ENCODE measurements at places on chromosomes 7 and 10.
A peak's percentile ranks its signal among the peaks of the same experiment; 100 is the strongest.

DNA sequence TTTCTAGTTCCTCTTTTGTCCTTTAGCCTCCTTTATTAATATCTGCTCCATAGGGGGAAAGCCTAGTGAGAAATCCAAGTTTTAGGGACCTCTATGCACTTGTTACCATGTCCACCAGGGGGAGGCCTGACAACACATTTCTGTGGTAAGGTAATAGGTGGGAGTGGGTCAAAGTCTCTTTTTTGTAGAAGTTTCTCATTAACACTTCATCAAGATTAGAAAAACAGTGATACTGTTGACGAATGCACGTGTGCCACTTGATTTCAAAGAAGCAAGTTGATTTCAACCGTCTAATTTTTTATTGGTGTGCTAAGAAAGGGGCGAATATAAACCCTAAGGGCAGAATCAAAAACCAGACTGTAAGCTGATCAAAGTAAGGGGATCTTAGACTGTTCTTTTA, 30.6 kb downstream of the CISD1 start:
- no peak for DNase-seq

- DNase-seq = no peak
Observed at GRCh38 chr7:111394891-111395290, 167.4 kb downstream of the IMMP2L start.

DNA sequence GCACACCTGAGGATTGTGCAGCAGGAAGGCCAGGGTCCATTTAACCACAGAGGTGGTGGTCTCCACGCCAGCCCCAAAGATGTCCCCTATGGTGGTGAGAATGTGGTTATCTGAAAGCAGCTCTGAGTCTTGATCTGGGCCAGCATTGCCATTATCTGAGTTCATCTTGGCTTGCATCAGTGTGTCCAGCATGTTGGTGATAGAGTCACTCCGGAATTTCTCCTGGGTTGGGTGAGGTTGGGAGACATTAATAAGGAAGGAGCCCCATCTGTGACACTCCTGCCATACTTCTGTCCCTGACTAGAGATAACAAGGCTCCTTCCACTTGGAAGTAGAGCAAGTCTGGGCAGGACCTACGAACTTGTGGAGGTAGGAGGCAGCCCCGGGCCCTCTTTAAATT, 4.2 kb downstream of the CYP17A1 start:
- no peak for DNase-seq

DNA sequence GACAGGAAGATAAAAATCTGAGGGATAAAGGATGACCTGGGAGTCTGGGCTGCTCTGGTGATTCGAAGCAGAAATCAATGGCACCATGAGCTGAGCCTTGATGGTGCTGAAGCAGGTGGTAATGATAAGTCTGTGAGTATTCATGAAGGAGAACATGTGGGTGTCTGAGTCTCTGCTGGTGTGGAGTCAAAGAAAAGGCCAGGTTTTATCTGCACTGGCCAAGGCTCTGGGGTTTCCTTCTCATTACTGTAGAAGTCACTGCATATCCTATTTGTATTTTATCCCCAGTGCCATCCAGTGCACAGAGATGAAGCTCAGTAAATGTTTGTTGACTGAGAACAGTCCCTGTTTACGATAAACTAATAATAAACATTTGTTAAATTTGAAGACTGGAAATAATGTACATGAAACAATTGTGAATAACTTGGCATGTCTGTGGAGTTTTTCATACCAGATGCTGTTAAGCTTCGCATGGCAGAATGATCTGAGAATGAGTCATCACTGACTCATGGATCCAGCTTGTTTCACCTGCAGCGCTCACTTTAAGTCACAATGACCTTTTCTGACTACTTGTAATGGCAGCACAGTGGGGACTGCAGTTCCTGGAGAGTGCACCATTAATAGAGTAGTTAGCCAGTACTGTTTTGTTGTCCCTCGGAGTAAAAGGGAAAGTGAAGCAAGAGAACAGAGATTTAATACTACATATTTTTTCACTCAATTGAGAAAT, 538.5 kb downstream of the HTR7 start:
- DNase-seq = no peak

DNA sequence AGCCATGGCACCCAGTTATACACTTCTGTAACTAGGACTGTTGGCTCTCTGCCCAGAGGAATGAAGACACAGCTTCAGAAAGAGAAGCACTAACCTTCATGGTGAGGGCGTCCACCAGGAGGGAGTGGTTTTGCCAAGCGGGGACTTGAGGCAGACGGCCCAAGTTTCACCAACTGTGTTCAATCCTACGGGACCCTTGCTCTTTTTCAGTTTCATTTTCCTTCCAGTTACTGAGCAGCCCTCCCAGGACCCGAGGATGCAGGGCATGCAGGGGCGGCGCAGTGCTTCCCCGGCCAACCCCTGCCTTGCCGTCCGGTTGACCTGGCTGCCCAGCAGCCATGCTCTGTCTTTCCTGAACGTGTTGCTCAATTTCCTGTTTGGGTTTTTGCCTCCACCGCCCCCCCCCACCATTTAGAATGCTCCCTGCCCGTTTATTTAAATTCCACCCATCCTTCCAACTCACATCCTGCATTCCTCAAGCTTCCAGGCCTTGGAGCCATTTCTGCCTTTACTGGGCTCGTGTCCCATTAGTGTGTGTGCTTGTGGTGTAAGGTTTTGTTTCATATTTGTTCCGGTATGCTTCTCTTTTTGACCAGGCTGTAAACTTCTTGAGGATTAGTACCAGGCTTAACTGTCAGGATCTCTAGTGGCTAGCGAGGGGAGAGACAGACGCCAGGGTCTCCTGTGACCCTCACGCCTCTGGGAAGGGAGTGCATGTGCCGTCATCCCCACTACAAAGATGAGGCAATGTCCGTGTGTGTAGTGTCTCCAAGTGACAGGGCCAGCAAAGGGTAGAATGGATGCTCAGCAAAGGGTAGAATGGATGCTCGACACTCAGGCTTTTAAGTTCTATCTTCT, 31.6 kb downstream of the IL15RA start:
- no peak for DNase-seq

DNA sequence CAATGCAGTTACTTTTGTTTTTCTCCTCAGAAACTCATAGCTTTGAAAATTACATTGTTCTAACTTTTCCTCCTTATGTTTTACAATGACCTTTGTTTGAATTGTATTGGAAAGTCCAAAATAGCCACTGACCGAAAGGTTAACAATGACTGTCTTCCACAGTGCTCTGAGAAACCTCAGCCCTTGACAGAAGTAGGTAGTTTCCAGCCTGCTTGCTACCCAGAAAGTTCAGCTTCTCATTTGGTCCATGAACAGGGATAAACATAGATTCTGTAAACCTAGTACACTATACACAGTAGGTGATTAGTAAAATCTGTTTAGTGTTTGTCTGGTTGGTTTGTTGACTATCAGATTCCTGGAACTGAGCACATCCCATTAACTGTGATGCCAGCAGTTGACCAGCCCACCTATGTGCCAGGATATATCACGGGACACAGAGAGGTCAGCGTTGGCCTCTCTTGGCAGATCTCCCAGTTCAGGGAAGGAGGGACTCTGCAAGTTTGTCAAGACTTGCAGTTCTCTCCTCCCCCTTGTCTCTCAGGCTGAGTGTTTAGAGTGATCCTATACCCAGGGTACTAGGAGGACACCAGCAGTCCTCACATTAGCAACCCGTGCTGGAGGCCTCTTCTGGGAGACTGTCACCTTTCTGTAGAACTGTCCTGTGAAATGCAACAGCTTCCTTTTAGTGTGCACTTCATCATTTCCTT, 297.6 kb downstream of the ARHGAP12 start:
- DNase-seq = no peak

GRCh38 chr7:14858410-14858809, 44.1 kb downstream of the DGKB start:
- no peak for DNase-seq

DNA sequence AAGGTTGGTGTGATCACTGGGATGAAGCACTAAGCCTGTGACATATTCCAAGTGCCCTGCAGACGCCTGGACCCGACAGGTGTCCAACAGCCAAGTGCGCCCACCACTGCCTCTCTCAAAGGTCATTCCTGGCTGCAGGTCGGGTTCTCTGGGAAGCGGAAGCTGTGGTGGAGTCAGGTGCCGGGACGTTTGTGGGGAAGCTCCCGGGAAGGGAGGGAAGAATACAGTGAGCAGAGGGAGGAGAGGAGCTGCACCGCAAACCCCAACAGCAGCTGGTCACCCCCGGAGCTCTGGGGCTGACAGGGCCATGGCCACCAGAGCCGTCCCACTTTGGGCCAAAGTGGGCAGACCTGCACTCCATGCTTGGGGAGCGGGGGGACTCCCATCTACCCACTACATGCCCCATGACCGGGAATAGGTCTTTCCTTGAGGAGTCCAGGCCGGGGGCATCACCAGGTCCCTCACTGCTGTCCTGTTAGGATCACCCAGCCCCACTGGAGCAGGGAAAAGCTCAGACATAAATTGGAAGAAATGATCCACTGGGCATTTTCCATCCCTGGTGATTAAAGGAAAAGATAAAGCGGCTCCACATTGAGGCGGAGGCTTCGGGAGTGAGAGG, 84.5 kb upstream of the PPP2R2D start:
- no peak for DNase-seq

DNA sequence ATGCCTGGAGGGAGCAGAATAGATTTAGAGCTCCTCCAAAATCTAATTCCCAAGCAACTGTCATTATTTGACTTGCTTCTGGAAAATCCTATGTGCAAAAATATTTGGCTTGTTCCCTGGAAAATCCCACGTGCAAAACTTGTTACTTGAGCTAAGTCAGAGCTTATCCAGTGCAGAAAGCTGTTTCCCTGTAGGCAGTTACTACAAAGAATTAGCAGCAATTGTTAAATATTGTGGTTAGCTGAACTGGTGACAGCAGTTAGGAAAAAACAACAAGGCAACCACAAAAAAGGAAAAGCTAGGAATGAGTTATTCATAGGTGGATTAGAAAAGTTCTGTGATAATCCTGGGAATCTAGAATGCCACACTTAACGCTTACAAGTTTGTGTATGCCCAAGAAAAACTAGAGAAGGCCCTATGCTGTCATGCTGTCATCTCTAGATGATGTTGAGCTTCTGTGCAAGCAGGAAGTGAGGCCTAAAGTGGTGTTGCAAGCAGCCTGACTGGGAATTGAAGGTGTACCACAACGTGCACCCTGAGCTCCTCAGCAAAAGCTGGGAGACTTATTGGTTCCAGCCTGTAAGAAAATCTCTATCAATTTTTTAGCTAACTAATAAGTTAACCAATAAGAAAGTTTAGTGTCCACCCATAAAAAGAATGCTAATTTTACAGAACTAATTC, 738.6 kb upstream of the LRRTM3 start:
- DNase-seq = no peak

GRCh38 chr7:94212160-94212559, 182.5 kb upstream of the COL1A2 start:
- no peak for DNase-seq

- DNase-seq = peak; percentile 74
Observed at GRCh38 chr10:101716891-101717659, 22.1 kb upstream of the FBXW4 start.

GRCh38 chr10:101495324-101495925, 92.6 kb downstream of the POLL start:
- DNase-seq = no peak

DNA sequence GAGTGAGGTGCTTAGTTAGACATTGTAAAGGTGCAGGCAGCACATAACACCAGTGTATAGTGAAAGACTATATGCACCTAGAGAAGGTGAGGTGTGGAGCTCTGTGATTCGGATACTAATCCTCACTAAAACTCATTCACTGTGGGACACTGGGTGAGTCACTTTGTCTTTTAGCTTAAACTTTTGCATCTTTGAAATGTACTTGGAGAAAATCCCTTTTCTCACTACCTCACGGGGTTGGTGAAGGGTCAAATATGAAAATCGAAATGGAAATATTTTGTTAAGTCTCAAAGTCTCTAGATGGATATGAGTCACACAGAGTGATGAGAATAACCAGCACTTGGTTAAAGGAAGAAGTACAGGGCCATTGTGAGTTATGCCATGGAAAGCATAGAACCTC, 38.0 kb downstream of the MDFIC start:
- no peak for DNase-seq

- no peak for DNase-seq
Observed at GRCh38 chr10:24849051-24849450, 103.4 kb downstream of the PRTFDC1 start.

- no peak for DNase-seq
Observed at GRCh38 chr10:118625504-118625903, 30.1 kb upstream of the PRLHR start.

- no peak for DNase-seq
Observed at GRCh38 chr10:100737355-100738054, 7.9 kb upstream of the PAX2 start.

- no peak for DNase-seq
Observed at GRCh38 chr7:115271332-115272235, 349.7 kb downstream of the MDFIC start.

GRCh38 chr10:85402541-85402940, 964.1 kb downstream of the GRID1 start:
- no peak for DNase-seq

- DNase-seq = no peak
Observed at GRCh38 chr10:29689001-29689400, 54.2 kb upstream of the SVIL start.

DNA sequence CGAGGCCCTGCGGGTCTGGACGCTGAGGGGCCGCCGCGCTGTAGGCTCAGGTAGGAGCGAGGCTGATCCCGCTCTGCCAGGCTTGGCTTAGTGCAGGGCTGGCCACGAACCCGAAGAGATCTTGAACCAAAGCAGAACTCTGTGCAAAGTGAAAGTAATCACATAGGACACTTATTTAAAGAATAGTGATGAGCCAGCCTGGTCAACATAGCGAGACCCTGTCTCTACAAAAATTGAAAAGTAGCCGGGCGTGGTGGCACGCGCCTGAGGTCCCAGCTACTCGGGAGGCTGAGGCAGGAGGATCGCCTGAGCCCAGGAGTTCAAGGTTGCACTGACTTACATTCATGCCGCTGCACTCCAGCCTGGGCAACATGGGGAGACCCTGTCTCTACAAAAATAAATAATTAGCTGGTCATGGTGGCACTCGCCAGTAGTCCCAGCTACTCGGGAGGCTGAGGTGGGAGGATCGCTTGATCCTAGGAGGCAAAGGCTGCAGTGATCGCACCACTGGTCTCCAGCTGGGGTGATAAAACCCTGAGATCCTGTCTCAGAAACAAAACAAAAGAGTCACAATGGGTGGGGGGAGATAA, 541 bp downstream of the ZSCAN25 start:
- no peak for DNase-seq

GRCh38 chr10:79181698-79182521, 113.1 kb downstream of the ZMIZ1 start:
- DNase-seq = no peak

GRCh38 chr10:113543107-113543955, 9.5 kb upstream of the HABP2 start:
- DNase-seq = no peak

GRCh38 chr10:1381339-1381738, 325.2 kb downstream of the WDR37 start:
- no peak for DNase-seq

DNA sequence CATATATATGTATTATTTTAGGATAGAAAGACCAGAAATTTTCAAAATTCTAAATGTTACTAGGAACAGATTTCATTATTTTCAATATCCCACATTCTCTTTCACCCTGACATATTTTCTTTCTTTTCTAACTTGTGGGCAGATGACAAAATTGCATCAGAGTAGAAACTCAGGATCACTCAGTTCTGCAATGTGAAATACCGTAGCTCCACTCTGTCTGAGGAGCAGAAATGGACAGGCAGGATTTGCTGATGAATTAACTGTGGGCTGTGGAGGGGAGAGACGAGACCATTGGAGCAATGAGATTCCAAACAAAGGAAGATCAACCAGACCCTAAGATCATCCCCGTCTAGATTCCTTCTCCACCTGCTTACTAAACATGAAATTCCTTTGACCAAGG, 37.0 kb upstream of the SVOPL start:
- DNase-seq = no peak

- DNase-seq = peak; percentile 65
Observed at GRCh38 chr7:143380260-143380645, 892 bp upstream of the ZYX start.

- DNase-seq = no peak
Observed at GRCh38 chr7:150986556-150986955, 4.3 kb upstream of the NOS3 start.

All from NCI-H526 treated with DMSO at 0.1 percent for 48 hours (cell line).